ENCODE measurements at places on chromosomes 3 and 15.

DNA sequence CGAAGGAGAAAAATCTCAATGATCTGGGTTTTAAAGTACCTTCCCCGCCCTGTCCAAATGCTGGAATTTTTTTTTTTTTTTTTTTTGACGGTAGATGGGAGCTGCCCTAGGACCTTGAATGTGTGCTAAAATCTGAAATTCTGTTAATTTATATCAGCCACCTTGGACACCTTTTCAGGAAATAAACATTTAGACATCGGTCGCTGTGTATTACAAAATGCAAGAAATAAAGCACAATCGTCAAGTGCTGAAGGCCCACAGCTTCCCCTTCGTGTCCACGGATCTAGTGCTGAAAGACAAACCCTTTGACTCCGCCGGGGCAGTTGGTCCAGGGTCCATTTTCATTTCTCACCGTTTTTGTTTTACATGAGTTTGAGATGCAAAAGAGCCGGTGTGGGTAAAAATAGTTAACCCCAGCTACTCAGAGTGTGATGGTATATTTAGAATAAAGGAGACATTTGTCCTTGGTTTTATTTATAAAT is 90.2 kb upstream of the CHD2 start:
- no peak for DNase-seq

DNA sequence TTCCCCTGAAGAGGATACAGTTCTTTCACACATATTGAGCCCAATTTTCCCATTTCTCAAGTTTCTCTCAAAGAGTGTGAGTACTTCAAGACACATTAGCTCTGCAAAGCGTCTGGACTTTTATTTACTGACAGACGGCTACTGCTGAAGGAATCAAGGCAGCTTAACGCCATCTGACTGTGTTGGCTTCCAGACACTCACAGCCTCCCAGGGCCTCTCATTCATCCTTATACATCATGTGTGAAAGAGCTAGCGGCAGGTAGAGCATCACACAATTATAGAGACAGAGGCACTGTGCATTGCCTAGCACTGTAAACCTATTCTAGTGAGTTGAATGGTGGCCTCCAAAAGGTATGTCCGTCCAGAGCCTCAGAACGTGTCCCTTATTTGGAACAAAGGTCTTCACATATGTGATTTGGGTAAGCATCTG is 284.1 kb upstream of the STT3B start:
- no peak for DNase-seq

DNA sequence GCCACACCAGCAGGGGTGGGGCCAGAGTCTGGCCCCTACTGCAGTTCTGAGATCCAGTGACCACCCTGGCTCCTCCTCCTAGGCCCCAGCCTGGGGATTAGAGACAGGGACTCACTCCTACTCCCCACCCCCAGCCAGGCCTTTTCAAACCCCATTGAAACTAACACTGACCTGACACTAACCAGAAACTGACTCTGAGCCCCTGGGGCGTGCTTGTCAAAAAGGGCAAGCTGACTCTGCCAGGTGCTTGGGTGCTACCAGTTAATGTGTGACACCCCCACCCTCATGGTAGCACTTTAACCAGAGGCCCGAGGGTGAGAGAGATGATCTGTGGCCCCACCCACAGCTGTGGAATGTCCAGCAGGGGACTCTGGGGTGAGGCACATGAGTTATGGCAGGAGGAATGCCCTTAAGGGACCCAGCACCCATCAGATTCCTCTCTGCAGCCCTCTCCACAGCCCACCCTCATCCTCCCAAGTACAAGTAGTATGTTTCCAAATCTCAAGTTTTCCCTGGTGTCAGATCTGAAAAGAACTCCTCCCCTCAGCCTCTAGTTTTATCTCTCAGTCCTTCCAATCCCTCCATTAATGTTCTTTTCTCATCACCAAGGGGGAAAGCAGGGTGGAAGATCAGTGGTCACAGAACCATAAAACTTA is 1.4 kb downstream of the PTH1R start:
- no peak for DNase-seq

GRCh38 chr3:190238871-190239270 is 83.4 kb downstream of the CLDN1 start:
- DNase-seq = no peak

DNA sequence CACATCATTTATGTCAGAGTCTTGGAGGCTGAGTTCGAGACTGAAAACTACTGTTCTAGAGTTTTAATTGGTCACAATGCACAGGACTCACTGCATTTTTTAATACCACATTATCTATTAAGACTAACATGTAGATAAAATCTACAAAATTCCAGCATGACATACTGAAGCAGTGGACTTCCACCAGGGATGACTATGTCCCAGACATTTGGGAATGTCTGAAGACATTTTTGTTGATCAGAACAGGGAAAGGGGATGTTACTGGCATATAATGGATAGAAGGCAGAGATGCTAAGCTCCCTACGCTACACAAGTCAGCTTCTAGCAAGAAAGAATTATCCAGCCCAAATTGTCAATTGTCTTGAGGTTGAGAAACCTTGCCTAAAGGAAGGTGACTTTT is 419.0 kb upstream of the TGFBR2 start:
- no peak for DNase-seq

DNA sequence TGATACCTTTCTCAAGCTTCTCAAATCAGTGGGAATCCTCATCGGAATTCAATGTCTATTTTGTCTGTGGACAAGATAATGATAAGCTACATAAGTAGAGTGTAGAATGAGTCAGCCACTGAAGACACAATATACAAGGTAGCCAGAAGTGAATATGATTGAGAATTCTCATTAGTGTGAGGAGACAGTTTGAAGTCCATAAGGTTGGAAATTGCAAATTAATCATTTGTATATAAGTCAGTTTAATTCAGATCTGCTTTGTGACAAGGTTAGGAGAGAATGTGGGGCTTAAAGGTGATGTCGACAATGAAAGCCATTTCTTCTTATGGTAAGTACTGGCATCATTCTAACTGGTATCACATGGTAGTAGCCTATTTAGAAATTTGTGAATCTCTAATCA is 4.2 kb downstream of the ARPP21 start:
- no peak for DNase-seq

- no peak for DNase-seq
Observed at GRCh38 chr3:169662843-169663160, 710 bp downstream of the MECOM start.

Data from NCI-H460 (cell line).